HTR-8/SVneo (cell line): ENCODE measurements at places on chromosomes 4 and X.

DNA sequence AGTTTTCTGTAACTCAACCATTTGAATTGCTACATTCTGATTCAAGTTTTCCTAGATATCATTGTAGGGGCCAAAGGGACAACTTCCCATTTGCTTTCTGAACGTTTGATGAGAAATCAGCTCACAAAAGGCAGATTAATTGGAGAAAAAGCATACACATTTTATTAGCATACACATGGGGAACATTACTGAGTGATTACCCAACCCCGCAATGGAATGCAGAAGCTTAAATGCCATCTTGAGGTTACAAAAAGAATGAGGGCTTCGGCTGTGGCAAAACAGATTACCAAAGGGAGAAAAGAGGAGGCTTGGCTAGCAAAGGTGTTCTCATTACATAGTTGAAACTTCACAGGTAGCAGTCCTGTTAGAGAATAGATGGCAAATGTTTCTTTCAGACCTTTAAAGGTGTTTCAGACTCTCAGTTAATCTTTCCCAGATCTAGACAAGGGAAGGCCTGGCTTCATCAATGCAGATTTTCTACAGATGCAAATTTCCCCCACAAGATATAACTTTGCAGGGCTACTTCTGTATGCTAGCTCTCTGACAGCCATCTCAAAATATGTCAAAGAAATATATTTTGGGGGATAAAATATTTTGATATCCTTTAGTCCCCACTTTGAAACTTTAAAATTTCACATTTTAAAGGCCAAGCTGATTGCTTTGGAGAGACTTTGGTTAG, 26.5 kb upstream of the HERC6 start:
- no peak for DNase-seq

GRCh38 chrX:45352611-45353010, 151.9 kb upstream of the DIPK2B start:
- no peak for DNase-seq

GRCh38 chrX:41705680-41706374, 17.1 kb downstream of the GPR34 start:
- no peak for DNase-seq

GRCh38 chrX:40323977-40324376, 226.2 kb upstream of the BCOR start:
- DNase-seq = no peak

DNA sequence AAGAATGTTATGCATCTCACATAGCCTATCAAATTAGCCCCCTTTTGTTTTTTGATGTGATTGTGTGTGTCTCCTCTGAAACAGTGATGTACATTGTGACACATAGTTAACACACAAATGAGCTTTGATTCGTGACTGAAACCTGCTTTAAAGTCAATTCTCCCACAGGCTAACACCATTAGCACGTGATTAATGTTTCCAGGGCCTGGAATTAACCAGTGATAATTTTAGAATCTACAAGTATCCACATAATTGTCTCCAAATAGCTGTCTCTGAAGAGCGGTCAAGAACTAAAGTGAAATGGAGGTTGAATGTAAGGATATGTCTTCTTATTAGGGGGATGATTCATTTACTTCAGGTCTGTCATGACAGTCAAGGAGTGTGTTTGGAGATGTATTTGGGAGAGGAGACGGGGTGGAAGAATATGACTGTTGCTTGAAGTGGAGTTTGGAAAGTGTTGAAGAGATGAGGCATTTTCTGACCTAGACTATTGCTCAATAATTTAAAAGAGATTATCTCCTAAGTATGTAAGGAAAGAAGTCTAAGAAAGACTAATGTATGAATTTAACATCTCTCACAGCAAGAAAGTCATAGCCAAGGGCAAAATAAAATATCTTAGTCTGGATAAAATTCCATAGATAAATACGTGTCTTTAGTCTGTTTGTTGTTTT, 13.7 kb upstream of the RASGEF1B start:
- DNase-seq = no peak
